ENCODE measurements at places on chromosomes 4 and X.

DNA sequence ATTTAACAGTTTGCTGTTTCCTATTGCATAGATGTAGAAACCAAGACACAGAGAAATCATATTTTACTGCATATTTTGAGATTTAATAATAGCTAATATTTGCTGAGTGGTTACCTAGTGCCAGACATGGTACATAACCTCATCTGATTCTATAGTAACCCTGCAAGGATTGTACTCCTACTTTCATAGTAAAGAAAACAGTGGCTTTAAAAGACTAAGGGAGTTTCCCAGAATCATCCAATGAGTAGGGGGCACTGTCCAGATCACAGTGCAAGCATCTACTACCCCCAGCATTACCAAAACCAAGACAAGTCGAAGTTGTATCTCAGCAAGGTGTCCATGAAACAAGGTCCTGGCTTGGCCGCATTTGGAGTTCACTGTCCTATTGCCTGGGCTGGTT, 224.5 kb upstream of the TENM3 start:
- no peak for DNase-seq

- DNase-seq = no peak
Measured at GRCh38 chrX:21412029-21412428, 37.8 kb downstream of the CNKSR2 start.

- DNase-seq = no peak
Measured at GRCh38 chr4:181971411-181971810, 271.8 kb upstream of the TENM3 start.

- DNase-seq = no peak
Measured at GRCh38 chr4:93018806-93019205, 715.0 kb downstream of the GRID2 start.

DNA sequence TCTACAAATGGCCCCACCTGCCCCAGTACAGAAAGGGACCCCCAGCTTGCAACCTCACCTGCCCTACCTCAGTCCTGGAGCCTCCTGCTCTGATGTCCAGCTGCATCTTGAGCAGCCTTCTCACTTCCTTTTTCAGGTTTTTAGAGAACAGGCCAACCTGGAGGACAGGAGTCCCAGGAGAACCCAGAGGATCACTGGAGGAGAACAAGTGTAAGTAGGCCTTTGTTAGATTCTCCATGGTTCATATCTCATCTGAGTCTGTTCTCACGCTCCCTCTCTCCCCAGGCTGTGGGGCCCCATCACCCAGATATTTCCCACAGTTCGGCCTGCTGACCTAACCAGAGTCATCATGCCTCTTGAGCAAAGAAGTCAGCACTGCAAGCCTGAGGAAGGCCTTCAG, 3.6 kb downstream of the MAGEA11 start:
- DNase-seq = no peak

Measured in T follicular helper cell (primary cell).